ENCODE measurements at places on chromosomes 3 and 15.

DNA sequence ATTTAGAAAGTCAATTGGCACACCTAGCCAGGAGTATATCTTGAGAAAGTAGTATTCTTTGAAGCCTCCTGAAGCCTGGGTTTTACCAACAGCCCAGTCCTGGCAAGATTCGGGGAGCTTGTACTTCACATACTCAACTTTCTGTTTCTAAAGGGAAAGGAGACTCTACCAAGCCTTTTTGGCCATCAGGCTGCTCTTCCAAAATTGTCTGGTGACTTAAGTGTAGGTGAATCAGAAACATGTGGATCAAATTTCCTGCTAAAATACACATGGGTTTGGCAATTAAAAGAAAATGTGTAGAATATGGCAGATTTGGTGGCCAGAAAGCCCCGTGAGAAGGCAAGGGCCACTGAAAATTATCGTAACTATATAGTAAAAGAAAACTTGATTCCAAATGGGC, 15.9 kb upstream of the GREM1 start:
- DNase-seq: no peak

GRCh38 chr15:72369964-72370363, 5.8 kb downstream of the HEXA start:
- peak; percentile 73 for DNase-seq

DNA sequence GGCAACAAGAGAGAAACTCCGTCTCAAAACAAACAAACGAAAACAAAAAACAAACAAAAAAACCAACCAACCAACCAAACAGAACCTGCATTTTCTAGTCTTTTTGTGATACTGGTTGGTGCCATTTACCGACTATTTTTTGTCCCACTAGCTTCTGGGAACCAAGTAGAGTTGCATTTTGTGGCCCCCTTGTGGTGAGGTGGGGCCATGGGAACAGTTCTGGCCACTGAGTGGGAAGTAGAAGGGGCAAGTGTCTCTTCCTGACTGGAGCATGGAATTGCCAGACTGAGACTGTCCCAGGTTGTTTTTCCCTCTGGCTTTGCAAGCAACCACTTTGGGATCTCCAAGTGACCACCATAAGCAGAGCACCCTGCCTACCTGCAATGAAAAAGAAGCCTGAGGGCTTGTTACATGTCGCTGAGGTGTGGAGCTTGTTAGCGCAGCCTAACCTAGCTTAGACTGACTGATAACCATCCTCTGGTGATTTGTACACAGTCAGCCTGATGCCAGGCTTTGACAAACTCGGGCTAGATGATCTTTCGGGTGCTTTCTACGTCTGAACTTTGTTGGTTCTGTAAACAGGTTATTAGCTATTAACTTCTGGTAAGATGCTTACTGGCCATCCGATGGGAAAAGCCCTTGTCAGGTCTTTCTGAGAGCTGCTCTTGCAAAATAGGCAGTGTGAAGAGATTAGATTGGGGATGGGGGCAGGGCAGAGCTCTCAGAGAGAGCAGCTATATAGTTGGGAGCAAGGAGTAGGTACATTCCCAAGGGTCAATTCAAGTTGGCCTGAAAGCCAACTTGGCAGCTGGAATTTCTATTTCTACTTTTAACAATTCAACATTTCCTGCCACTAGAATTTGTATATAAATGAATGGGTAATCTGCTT, 172.2 kb downstream of the SSR3 start:
- peak; percentile 67 for DNase-seq

GRCh38 chr15:78761020-78761419, 50.2 kb downstream of the ADAMTS7 start:
- DNase-seq: no peak

DNA sequence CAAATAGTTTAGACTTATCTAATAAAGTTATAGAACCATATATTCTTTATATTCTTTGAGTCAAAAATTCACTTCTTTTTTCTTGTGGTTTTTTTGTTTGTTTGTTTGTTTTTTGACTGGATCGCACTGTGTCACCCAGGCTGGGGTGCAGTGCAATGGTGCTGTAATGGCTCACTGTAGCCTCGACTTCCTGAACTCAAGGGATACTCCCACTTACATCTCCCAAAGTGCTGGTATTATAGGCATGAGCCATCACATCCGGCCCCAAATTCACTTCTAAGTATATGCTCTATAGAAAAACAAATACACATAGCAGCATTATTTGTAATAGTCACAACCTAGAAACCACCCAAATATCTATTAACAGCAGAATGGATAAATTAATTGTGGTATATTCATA, 13.7 kb upstream of the SLTM start:
- DNase-seq: no peak

DNA sequence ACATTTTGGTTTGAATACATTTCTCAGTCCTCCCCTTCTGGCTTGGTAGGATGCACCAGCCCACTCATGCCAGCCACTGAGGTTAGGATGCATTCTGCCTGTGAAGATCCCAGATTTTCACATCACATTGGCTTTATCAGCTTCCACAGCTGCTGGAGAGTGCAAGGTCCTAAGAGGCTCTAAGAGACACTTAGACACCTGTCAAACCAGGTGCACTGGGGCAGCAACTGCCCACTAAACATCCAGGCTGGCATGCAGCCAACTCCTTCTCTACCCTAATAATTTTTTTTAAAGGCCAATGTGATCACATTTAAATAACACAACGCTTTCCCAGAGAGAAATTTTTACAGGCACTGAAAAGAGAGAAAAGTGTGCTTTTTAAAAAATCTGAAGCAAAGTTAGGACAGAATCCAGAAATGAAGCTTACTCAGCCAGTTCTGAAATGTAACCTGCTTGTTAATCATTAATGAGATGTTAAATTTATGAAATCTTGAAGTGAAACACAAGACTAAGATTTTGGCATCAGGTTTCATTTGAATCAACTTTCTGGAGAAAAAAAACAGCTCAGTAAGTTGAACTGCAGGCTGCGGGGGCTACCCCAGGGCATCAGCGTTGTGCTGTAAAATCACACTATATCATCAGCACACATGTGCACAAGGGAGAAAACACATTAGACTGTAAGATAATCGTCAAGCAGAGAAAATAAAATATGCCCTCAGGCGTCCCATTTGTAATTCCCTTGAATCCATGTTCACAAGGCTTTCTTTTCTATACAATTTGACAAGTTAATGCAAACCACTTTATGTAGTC, 312.9 kb downstream of the ZBBX start:
- no peak for DNase-seq

DNA sequence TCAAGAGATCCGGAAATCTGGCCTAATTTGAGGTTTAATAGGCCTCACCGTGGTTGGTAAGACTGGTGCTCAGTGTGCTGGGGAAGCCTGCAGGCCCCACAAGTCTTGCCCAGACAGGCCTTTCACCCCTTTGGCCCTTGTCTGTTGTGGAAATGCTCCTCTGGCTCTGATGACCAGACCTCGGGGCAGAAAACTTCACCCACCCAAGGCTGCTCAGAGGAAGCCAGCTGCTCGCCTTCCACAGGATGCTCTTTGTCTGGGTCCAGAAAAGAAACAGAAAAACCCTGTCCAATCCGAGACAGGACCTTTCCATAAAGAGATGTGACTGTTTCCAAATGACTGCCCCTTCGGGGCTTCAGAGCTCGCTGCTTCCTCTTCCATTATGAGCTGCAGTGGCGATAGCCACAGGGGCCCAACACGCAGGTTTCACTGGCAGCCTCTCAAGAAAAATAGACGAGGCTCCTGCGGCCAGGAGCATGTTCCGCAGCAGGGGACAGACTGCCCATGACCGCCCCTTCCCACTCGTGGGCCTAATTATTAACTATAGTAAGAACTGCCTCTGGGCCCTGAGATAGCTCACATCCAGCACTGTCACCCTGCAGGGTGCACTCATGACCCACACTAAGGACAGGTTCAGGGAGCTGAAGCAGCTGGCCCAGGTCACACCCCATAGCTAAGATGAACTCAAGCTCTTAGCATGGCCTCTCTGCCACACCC, 6.8 kb upstream of the SNX22 start:
- DNase-seq: no peak

DNA sequence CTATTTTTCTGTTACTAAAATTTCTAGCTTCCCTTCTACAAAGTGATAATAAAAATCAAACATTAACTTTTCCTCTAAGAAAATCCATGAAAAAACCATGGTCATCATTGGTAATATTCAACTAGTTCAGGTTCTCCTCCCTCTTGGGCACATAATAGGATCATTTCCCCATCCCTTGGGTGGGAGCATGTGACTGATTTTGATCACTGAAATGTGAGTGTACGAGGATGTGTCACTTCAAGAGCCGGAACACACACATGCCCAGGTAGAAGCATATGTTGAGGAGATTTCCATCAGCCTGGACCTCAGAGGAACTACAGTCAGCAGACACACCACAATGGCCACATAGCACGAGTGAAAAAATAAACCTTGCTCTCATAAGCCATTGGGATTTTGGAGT, 36.1 kb downstream of the AP3S2 start:
- no peak for DNase-seq

- no peak for DNase-seq
Measured at GRCh38 chr15:70669006-70669602, 94.3 kb downstream of the UACA start.

- DNase-seq: no peak
Measured at GRCh38 chr3:134340982-134341365, 33.3 kb downstream of the AMOTL2 start.

GRCh38 chr15:70420948-70421482, 323.3 kb upstream of the TLE3 start:
- DNase-seq: no peak

- no peak for DNase-seq
Measured at GRCh38 chr15:45550436-45550835, 27.9 kb upstream of the SLC30A4 start.

GRCh38 chr3:139521816-139522215, 17.7 kb downstream of the RBP1 start:
- DNase-seq: no peak

GRCh38 chr3:50525191-50525910, 21.9 kb upstream of the CACNA2D2 start:
- DNase-seq: no peak

GRCh38 chr3:123275691-123276090, 73.9 kb downstream of the SEC22A start:
- DNase-seq: no peak

GRCh38 chr3:123353850-123354233, 95.0 kb downstream of the ADCY5 start:
- DNase-seq: no peak

DNA sequence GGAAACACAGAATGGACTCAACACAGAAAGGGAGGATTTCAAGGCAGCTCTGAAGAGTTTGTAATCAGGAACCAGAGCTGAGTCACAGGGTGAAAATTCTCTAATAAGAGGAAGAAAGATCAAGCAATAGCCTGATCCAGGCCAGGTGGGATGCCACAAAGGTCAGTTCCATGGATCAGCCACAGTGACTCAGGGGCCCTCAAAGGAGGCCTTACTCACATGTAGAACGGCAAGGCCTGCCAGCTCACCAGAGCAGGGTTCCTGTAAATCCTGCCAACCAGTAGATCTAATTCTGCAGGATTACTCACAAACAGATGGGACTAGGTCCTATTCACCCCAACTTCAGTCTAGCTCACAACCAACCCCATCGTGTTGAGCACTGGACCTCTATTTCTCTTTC, 78.3 kb upstream of the PPP2R3A start:
- no peak for DNase-seq

GRCh38 chr3:33007776-33008175, 56.3 kb downstream of the CCR4 start:
- DNase-seq: no peak

GRCh38 chr3:59212128-59212779, 162.4 kb upstream of the CFAP20DC start:
- peak; percentile 69 for DNase-seq

DNA sequence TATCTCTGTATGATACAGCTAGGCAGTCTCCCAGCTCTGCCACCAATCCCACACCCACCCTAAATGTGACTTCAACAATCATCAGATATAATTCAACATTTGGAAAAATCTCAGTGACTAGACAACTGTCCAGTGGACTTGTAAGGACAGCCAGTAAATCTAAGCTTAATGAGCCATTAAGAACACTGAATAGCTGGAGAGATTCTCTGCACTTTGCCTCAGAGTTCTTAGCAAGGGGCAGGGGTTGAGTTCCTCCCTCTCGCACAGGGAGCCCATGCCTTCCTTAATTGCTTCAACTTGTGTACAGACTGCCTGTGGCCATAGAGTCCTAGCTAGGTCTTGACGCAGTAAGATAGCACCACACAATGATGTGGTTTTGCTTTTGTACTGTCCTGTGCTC, 15.6 kb downstream of the MEX3B start:
- no peak for DNase-seq

GRCh38 chr3:50519471-50520089, 16.1 kb upstream of the CACNA2D2 start:
- peak; percentile 48 for DNase-seq

DNA sequence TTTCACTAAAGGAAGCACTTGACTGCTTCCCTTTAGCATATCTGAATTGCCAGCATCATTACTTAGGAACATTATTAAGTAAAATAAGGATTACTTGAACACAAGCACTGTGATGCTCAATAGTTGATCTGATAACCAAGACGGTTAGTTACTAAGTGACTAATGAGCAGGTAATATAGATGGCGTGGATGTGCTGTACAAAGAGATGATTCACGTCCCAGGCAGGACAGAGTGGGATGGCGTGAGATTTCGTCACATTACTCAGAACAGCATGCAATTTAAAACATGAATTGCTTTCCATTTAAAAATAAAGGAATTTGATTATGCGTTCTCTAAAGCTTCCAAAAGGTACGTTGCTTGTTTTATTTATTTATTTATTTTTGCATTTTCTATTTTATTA, 240.0 kb upstream of the ARHGEF26 start:
- no peak for DNase-seq

- DNase-seq: no peak
Measured at GRCh38 chr3:123723070-123723469, 138.2 kb upstream of the HACD2 start.

DNA sequence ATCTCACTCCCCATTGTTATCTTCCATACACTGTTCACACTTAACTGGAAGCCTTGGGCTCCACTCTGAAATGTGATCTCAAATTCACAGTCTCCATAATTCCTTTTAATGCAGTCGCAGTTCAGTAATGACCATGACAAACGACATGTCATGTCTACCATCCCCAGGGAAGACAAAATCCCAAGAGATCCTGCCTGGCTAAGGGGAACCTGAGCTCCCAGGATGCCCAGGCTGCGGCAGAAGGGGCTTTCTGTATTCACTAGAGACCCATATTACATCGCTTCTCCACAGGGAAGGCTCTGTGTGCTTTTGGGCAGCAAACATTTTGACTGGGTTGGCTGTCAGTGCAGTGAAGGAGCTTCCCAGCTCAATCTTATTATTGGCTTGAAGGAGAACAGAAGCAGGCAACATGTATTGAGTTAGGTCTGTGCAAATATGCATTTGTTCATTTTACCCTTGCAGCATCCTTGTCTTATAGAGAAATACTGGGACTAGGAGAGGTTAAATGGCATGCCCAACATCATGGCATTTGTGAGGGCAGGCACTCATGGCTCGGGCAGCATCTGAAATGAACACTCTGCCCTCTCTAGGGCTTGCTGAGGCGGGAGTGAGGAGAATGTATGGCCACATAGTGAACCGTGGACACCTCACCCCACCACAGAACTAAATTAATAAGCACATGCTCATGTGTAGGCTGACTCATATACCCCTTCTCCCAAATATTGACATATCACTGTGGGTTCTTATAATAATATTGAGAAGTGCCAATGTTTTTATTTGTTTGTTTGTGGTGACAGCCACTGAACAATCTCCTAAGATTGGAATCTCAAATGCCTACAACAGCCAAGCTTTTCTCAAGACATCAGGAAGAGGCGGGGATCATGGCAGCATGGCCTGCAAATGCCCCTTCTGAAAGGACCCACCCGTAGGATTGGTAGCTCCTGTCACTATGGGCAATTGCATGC, 141.6 kb upstream of the FOXB1 start:
- DNase-seq: no peak

GRCh38 chr3:46863261-46863782, at the start of gene MYL3:
Gene MYL3, minus strand, starts transcription at chr3:46863444. Its CDS starts 54 bp downstream, at chr3:46863390.
- DNase-seq: no peak
